ENCODE measurements at places on chromosomes 13 and 19.

GRCh38 chr13:42270857-42271215, 1.1 kb upstream of the AKAP11 start:
- no peak for DNase-seq
- no peaks in the 10 kb centered on the region for H3K27me3 ChIP-seq
- peak overlapping the region; percentile 89 for H3K27ac ChIP-seq
- H3K4me1 ChIP-seq, result peaks cover 5% of the 10 kb centered on the region
- no peak overlapping the region for H3K4me3 ChIP-seq
- H3K36me3 ChIP-seq, result no peaks in the 10 kb centered on the region

GRCh38 chr19:5127717-5128116, 158.8 kb downstream of the KDM4B start:
- H3K27ac ChIP-seq, result peak overlapping the region; percentile 31
- DNase-seq, result no peak
- H3K4me3 ChIP-seq, result no peak overlapping the region
- H3K36me3 ChIP-seq, result peaks cover 18% of the 10 kb centered on the region
- peaks cover 48% of the 10 kb centered on the region for H3K4me1 ChIP-seq

GRCh38 chr19:12873891-12874745, 7.1 kb downstream of the DNASE2 start:
- no peaks in the 10 kb centered on the region for H3K4me1 ChIP-seq
- no peak for DNase-seq
- no peak overlapping the region for H3K27ac ChIP-seq
- H3K27me3 ChIP-seq, result no peaks in the 10 kb centered on the region

DNA sequence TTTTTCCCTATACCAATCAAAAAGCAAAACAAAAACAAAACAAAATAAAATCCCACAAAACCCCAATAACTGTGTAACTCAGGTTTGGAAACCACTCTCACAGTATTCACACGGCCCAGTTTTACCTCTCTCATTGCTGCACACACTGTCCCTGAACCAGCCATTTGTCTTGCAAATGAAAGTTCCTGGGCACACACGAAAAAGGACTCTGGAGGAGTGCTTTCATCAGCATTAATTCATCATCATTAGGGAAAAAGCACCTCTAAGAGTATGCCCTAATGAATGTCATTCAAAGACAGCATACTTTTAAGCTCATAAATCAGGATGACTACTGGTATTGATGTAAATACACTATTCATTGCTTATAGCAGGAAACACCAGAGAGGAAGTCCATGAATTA, 306.3 kb downstream of the DNAJC15 start:
- H3K4me1 ChIP-seq, result peaks cover 13% of the 10 kb centered on the region
- H3K27ac ChIP-seq, result no peak overlapping the region
- no peaks in the 10 kb centered on the region for H3K36me3 ChIP-seq

- H3K4me3 ChIP-seq, result no peak overlapping the region
- no peak for DNase-seq
- H3K27ac ChIP-seq, result no peak overlapping the region
- H3K36me3 ChIP-seq, result peaks cover 4% of the 10 kb centered on the region
- no peaks in the 10 kb centered on the region for H3K4me1 ChIP-seq
- no peaks in the 10 kb centered on the region for H3K27me3 ChIP-seq
Measured at GRCh38 chr13:99323488-99323887, 16.3 kb upstream of the GPR183 start.
